ENCODE measurements at places on chromosomes 16 and 17. TPM values are rescaled to one million over a fixed set of nuclear protein-coding genes. Genes with fewer than 3 reads are reported as not detected.

SLC46A1 gene
- total RNA-seq, result 5.6 TPM

MEOX1 gene
- 0.86 TPM for total RNA-seq

PYCARD gene
- 5.9 TPM for total RNA-seq

VTN gene
- 0.18 TPM for total RNA-seq

GRCh38 chr17:60501589-60501988 is 24.5 kb downstream of the APPBP2 start:
- H3K4me3 ChIP-seq, result no peak overlapping the region
- H3K27ac ChIP-seq, result no peak overlapping the region
- peaks cover 8% of the 10 kb centered on the region for H3K36me3 ChIP-seq
- H3K27me3 ChIP-seq, result no peaks in the 10 kb centered on the region
- no peaks in the 10 kb centered on the region for H3K4me1 ChIP-seq

GRCh38 chr17:35064516-35065215 is 1.2 kb upstream of the RFFL start:
- no peaks in the 10 kb centered on the region for H3K27me3 ChIP-seq
- peaks cover 47% of the 10 kb centered on the region for H3K4me1 ChIP-seq
- no peaks in the 10 kb centered on the region for H3K36me3 ChIP-seq
- H3K27ac ChIP-seq, result peak overlapping the region; percentile 57

DNA sequence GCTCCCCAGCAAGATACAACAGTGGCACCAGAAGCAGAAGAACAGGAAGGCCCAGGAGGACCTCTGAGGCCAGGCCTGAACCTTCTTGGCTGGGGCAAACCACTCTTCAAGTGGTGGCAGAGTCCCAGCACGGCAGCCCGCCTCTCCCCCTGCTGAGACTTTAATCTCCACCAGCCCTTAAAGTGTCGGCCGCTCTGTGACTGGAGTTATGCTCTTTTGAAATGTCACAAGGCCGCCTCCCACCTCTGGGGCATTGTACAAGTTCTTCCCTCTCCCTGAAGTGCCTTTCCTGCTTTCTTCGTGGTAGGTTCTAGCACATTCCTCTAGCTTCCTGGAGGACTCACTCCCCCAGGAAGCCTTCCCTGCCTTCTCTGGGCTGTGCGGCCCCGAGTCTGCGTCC is 11.9 kb downstream of the CES3 start:
- H3K4me1 ChIP-seq, result no peaks in the 10 kb centered on the region
- no peak overlapping the region for H3K4me3 ChIP-seq
- H3K27ac ChIP-seq, result no peak overlapping the region
- H3K27me3 ChIP-seq, result no peaks in the 10 kb centered on the region
- no peaks in the 10 kb centered on the region for H3K36me3 ChIP-seq

DNA sequence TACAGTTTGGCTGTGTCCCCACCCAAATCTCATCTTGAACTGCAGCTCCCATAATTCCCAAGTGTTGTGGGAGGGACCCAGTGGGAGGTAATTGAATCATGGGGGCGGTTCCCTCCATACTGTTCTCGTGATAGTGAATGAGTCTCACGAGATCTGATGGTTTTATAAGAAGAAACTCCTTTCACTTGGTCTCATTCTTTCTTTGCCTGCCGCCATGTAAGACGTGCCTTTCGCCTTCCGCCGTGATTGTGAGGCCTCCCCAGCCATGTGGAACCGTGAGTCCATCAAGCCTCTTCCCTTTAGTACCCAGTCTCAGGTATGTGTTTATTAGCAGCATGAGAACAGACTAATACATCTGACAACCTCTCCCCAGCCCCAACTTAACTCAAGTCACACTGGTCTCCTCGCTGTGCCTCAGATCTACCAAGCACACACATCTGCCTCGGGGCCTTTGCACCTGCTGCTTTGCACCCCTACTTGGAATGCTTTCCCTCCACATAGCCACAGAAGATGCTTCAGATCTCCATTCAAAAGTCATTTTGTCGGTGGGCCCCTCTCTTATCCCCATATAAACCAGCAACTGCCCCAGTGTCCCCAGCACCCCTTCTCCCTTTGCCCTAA is 74.4 kb downstream of the RPH3AL start:
- no peak overlapping the region for H3K27ac ChIP-seq
- no peak overlapping the region for H3K4me3 ChIP-seq
- H3K36me3 ChIP-seq, result no peaks in the 10 kb centered on the region
- DNase-seq, result no peak
- H3K27me3 ChIP-seq, result no peaks in the 10 kb centered on the region

DNA sequence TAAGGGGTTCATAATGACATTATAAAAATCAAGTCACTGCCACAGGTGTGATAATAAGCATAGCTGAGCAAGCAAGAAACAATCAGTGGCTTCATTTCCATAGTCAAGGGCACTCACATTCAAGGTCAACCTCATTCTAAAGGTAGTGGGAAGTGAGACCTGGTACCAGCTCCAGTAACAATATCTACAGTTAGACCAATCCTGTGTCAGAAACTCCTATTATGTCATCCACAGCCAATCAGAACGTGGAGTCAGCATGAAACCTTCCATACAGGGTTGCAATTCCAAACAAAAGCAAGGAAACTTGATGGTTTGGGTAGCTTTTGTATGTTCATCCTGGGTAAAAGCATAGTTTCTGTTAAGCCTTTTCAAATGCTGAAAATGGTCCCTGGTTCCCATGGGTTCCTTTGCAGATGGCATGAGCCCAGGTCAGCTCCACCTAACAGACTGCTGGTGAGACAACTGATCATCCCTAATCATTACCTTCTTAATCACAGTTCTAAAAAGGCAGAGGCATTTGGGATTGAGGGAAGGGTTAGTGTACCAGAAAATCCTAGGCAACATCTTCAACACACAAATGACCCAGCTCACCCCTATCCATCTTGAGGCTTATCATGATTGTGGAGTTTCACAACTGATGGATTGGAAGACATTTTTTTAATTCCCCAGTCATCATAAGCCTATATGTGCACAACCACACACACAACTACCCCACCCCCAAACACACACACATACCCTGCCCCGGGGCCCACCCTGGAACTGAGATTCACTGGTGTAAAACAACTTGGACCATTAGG is 30.4 kb downstream of the TEX2 start:
- DNase-seq, result no peak
- no peaks in the 10 kb centered on the region for H3K27me3 ChIP-seq
- no peak overlapping the region for H3K27ac ChIP-seq
- no peak overlapping the region for H3K4me3 ChIP-seq

DNA sequence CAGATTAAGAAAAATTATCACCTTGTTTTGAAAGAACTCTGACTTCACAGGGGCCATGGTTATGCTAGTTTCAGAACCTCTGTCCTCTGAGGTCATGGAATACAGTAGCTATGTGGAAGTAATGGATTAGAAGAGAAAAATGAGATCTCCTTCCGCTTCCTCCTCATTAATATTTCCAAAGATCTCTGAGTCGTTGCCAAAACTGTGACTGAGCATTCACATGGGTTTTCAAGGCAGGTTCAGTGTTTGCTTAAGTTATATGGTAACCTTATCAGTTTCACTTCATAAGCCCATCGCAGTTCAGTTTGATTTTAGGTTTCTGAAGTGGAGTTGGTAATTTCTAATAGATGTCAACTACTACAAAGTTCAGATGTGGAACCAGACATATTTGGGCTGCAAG is 321.2 kb upstream of the SOX9 start:
- no peaks in the 10 kb centered on the region for H3K36me3 ChIP-seq
- H3K27ac ChIP-seq, result no peak overlapping the region
- no peak overlapping the region for H3K4me3 ChIP-seq
- no peaks in the 10 kb centered on the region for H3K27me3 ChIP-seq
- H3K4me1 ChIP-seq, result no peaks in the 10 kb centered on the region

GRCh38 chr17:75240394-75241142 is 20.8 kb downstream of the GGA3 start:
- H3K36me3 ChIP-seq, result peaks cover 61% of the 10 kb centered on the region
- no peak overlapping the region for H3K4me3 ChIP-seq
- H3K4me1 ChIP-seq, result peaks cover 29% of the 10 kb centered on the region
- H3K27ac ChIP-seq, result no peak overlapping the region
- no peaks in the 10 kb centered on the region for H3K27me3 ChIP-seq

DNA sequence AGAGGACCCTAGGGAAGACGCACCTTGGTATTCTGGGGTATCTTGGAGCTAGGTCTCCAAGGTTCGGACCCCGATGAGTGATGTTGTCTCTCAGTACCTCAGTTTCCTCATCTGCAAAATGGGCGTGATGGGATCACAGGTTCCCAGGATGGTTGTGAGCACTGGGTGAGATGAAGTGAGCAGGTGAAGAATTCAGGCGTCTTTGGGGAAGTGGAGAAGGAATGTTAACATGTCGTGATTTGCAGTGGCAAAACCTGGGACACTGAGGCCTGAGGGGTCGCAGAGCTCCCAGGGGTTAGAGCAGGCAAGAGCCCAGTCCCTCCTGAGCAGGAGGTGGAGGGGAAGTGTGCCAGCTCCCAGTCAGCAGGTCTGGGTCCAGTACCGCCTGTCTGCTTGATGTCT is 215.1 kb upstream of the GSE1 start:
- H3K27me3 ChIP-seq, result no peaks in the 10 kb centered on the region
- no peak for DNase-seq
- H3K36me3 ChIP-seq, result no peaks in the 10 kb centered on the region
- H3K4me1 ChIP-seq, result no peaks in the 10 kb centered on the region
- H3K4me3 ChIP-seq, result no peak overlapping the region

DNA sequence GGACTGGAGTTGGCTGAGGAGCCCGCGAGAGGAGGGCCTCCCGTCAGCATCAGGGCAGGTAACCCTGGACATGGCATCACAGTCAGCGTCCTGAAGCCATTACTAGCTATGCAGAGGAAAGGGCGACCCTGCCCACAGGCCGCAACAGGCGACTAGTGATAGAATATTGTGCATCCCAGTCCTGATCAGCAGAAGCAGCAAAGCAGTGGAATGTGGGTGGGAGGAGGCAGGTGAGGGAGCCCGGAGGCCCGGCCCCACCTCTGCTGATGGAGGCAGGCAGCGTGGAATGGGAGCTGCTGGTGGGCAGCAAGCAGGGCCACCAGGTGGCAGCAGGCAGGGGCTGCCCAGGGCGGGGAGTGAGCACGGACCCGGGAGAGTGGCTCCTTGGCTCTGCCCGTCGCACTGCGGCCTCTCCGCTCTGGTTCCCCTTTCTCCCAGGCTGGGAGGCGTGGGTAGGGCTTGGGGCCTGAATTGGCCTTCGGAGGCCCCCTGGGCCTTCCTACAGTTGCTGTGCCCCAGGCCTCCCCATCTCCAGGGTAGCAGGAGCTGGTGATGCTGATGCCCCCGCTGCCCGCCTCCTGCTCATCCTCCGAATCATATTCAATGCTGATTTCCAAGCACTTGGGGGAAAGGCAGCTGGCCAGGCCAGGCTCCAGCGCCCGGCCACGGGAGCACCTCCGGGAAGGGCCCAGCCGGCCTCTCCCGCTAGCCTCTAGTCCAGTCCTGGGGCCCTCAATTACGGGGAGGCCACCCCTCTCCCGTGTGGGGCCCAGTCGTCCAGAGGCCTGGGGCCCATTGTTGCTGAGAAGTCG is 20.2 kb downstream of the TSPOAP1 start:
- no peaks in the 10 kb centered on the region for H3K4me1 ChIP-seq
- no peak overlapping the region for H3K27ac ChIP-seq
- DNase-seq, result no peak
- H3K4me3 ChIP-seq, result no peak overlapping the region

- no peaks in the 10 kb centered on the region for H3K27me3 ChIP-seq
- H3K4me3 ChIP-seq, result no peak overlapping the region
- no peaks in the 10 kb centered on the region for H3K4me1 ChIP-seq
- no peaks in the 10 kb centered on the region for H3K36me3 ChIP-seq
- no peak for DNase-seq
Observed at GRCh38 chr17:71900621-71901229, 220.1 kb upstream of the SOX9 start.

DNA sequence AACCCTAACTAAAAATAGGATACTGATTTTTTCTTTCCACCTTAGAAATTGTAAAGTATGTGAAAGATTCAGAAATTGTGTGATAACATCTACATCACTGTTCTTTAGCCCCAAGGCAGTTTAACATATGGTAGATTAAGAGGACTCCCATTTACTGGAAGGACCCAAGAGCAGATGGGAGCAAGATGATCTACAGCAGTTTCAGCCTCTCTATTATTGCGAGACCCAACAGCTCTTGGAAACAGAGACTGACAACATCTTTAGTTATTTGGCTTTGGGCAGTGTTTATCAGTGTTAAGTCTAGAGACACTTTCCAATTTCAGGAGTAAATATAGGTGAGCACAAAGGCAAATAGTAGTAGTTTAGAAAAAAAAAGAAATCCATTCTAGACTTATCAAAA is 124.9 kb upstream of the CORO6 start:
- H3K36me3 ChIP-seq, result no peaks in the 10 kb centered on the region
- DNase-seq, result no peak
- no peak overlapping the region for H3K27ac ChIP-seq
- no peaks in the 10 kb centered on the region for H3K27me3 ChIP-seq
- peaks cover 39% of the 10 kb centered on the region for H3K4me1 ChIP-seq
- no peak overlapping the region for H3K4me3 ChIP-seq

DNA sequence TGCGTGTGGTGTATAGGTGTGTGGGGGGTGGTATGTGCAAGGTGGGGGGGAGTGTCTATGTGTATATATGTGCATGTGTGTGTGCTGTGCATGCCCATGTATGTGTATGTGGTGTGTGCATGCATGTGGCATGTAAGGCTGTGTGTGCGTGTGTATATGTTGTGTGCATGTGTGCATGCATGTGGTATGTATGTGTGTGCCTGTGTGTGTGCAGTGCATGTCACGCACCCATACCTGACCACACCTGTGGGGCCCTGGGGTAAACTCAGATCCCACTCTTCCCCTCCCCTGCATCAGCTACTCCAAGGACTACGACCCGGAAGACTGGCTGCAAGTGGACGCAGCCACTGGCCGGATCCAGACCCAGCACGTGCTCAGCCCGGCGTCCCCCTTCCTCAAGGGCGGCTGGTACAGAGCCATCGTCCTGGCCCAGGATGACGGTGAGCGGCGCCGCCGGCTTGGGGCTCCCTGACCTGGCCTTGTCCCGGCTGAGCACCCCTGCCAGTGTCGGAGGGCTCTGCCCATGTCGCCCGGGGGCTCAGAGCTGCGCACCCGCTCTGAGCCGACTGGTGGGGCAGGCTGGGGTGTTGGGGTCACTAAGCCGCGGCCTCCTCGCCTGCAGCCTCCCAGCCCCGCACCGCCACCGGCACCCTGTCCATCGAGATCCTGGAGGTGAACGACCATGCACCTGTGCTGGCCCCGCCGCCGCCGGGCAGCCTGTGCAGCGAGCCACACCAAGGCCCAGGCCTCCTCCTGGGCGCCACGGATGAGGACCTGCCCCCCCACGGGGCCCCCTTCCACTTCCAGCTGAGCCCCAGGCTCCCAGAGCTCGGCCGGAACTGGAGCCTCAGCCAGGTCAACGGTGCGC is 9.1 kb downstream of the SLC22A31 start:
- no peaks in the 10 kb centered on the region for H3K4me1 ChIP-seq
- DNase-seq, result peak; percentile 49
- no peak overlapping the region for H3K27ac ChIP-seq

GRCh38 chr17:79747508-79748294 is 17.0 kb downstream of the ENPP7 start:
- peaks cover 17% of the 10 kb centered on the region for H3K4me1 ChIP-seq
- H3K4me3 ChIP-seq, result no peak overlapping the region
- peaks cover 19% of the 10 kb centered on the region for H3K27me3 ChIP-seq
- no peak overlapping the region for H3K27ac ChIP-seq
- H3K36me3 ChIP-seq, result no peaks in the 10 kb centered on the region

GRCh38 chr17:75088465-75089417 is 987 bp downstream of the SLC16A5 start:
- no peak for DNase-seq
- H3K27me3 ChIP-seq, result no peaks in the 10 kb centered on the region
- no peaks in the 10 kb centered on the region for H3K36me3 ChIP-seq
- peaks cover 30% of the 10 kb centered on the region for H3K4me1 ChIP-seq

- no peaks in the 10 kb centered on the region for H3K27me3 ChIP-seq
- no peaks in the 10 kb centered on the region for H3K36me3 ChIP-seq
- no peaks in the 10 kb centered on the region for H3K4me1 ChIP-seq
- no peak for DNase-seq
- no peak overlapping the region for H3K4me3 ChIP-seq
- H3K27ac ChIP-seq, result no peak overlapping the region
Observed at GRCh38 chr16:9500872-9501271, 409.4 kb downstream of the HAPSTR1 start.
